ENCODE measurements at places on chromosomes 2 and 18.

GRCh38 chr2:166357068-166357949, 18.4 kb downstream of the SCN9A start:
- DNase-seq: no peak

- DNase-seq: no peak
Observed at GRCh38 chr2:24147364-24147763, 24.1 kb downstream of the FAM228B start.

- no peak for DNase-seq
Observed at GRCh38 chr18:79680100-79680879, 687 bp downstream of the CTDP1 start.

DNA sequence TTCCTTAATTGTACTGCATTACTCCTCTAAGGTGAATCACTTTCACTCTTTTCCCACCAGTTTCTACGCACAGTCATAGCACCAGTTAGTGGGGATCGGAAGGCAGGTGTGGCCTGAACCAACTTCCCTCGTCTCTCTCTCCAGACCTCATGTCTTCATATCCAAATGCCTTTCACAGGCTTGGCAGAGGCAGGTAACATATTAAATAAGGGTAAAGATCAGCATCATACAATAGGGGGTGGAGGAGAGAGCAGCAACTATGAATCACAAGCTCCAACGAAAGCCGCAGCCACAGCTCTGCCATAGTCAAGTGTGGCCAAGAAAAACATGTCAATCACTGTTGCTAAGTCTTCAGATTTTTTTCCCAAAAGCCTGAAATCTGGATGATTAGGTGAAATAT, 40.3 kb downstream of the AP1S3 start:
- no peak for DNase-seq

- no peak for DNase-seq
Observed at GRCh38 chr2:29213888-29214291, 98.7 kb downstream of the CLIP4 start.

DNA sequence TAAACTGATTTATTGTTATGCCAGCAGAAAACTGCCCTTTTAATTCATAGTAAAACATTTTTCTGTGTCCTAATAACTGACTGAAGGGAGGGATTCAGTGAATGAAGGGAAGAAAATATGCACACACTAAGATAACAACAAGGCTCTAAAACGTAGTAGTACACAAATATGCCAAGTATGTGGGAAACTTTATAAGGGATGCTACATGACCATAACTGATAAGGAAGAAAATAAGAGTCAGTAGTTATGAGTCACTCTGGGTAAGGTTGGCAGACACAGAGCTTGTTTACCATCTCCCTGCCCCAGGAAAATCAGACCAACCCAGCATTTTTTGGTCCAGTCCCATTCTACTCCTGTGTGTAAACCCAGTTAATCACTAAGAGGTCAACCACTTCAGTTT, 124.2 kb downstream of the RPRM start:
- no peak for DNase-seq

DNA sequence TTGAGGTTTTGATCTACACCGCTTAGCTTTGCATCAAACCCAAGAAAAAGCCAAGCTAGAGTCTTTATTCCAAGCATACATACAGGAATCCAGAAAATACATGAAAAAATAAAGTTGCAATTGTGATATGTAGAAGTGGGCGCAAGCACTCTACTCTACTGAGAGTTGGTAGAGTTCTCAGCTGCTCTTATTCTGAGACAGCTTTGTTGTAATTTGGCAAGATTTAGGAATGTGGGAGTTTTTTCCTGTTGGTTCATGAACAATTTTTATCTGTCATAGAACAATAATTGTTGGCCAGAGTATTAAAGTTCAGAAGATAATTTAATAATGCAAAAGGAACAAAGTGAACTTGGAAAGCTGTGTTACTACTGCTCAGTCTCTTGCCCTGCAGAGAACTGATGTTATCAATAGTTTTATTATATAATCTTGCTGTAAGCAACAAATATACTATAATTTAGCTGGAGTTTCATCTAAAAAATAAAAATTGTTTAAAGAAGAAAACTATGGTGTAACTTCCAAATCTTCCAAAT, 302.0 kb upstream of the RND3 start:
- no peak for DNase-seq

GRCh38 chr2:70608373-70608772, 54.7 kb upstream of the TGFA start:
- no peak for DNase-seq

DNA sequence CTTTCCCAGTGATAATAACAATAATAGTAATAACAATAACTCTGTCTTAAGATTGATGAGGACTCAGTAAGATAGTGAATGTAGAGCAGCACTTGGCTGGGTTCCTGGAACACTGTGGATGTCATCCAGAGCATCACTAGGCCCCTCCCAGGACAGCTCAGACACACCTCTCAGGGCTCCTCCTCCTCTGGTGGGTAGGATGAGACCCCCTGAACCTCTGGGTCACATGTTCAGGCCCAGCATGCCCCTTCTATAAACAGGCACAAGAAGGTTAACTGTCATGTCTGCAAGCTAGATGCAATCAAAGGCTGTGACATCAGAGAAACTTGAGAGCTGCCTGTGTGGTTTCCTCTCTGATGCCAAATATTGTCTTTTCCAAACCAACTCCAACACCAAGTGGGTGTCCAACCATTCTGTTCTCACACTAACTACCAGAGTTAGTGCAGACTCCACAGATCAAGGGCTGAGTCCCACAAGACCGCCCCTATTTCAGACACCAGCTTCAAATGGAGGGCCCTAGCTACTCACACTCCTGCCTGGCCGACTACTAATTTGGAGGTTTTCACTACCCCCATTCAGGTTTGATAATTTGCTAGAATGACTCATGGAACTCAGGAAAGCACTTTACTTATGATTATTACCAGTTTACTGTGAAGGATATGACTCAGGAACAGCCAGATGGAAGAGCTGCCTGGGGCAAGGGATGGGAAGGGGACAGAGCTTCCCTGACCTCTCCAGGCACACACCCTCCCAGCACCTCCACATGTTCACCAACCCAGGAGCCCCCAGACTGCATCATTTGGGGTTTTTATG, 46.4 kb upstream of the BZW1 start:
- no peak for DNase-seq

- no peak for DNase-seq
Observed at GRCh38 chr2:186068139-186068801, 329.7 kb downstream of the FSIP2 start.

DNA sequence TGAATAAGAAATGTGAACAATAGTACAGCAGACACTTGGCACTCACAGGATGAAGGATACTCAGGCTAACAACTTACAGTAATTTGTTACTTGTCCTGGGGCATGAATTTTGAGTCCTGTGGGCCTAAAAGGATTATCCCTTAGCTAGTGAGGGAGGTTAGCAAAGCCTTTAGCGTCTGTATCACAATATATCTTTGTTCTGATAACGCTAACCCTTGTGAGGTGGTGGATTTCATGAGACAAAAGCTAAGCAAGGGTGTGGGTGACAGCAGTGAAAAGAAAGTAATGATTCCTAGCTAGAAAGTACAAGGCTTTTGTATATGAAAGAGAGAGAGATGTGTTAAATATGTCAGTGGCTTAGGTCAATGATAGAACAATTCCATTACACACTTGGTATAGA, 46.8 kb upstream of the TTC21B start:
- DNase-seq: no peak

GRCh38 chr18:68703326-68703725, 11.6 kb downstream of the TMX3 start:
- DNase-seq: no peak

- no peak for DNase-seq
Observed at GRCh38 chr18:77341527-77342325, 92.1 kb downstream of the GALR1 start.

- no peak for DNase-seq
Observed at GRCh38 chr2:10271946-10272345, 30.8 kb upstream of the HPCAL1 start.

- no peak for DNase-seq
Observed at GRCh38 chr2:160220545-160221009, 20.5 kb upstream of the ITGB6 start.

DNA sequence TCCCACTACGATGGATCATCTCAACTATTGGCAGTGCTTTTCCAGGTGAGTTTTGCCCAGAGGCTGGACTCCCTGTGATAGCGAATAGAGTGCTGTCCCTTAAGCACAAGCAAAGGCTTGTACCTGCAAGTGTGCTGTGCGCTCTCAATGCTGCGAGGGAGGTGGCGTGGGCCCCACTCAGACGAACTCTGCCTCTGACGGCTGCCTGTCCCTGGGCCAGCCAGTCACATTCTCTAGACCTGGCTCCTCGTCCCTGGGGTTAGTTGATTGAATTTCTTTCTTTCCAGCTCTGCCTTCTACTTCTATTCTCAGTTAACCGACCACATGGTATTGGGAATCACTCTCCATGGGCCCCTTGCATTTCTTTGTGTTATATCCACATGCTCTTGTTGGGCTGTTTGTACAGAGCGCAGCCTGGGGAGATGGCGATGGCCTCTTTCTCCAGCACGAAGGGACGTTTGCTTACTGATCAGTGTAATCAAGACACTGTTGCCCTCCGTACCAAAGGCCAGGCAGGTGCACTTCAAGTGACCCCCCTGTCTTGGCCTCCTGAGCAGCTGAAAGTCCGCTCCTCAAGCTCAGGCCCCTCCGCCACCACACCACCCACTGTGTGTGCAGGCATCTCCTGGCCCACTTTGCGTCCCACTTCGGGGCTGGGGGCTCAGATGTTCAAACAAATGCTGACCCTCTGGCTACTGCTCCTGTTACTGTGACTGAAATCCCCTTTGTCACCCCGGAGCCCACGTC, 151.3 kb downstream of the ZNF236 start:
- DNase-seq: no peak

DNA sequence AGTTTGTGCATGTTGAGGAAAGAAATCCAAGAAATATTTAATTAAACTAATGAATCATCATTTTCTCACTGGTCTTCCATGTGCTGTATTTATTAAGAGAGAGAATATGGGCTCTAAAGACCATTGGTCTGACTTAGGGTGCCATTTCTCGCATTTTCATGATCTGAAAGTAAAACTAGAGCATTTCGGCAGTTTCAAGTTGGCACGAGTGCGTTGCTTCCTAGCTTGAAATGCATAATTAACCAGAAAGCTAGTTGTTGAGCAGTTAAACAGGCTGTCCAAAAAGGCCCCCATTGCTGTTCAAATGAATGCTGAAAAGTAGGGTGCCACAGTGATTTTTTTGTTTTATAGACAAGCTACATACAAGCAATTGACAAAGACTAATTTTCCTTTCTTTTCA, 47.4 kb downstream of the SLC8A1 start:
- DNase-seq: no peak

DNA sequence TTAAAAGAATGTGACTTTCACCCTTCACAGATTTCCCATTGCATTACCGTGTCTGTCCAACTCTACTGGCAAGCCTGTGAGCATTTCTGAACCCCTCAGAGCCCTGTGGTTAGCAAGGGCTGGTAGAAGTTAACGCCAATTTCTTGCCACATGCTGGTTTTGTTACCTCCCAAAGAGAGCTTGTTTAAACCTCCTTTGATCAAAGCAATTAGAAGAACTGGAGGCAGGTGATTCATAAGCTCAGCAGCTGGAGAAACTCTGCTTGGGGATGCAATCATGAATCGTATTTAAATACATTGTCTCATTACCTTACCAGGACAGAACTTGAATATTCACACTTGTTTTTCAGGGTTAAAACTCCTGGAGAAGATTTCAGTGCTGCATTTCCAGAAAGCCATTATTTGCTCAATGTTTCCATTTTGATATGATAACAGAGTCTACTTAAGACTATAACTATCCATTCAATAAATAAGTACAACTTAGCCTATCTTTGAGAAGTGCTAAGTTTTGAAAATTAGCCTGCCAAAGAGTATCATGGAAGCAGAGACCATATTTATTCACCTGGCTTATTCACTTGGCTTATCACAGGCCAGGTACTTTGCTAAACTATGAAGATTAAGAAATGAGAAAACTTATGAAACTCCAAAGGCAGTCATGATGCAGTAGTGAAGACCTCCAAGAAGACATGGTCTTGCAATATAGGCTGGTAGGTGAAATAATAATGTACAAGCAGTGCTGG, 292.8 kb downstream of the INSIG2 start:
- no peak for DNase-seq

GRCh38 chr2:135745545-135745944, 3.9 kb downstream of the UBXN4 start:
- DNase-seq: no peak

GRCh38 chr18:70151614-70152013, 53.9 kb downstream of the RTTN start:
- no peak for DNase-seq

DNA sequence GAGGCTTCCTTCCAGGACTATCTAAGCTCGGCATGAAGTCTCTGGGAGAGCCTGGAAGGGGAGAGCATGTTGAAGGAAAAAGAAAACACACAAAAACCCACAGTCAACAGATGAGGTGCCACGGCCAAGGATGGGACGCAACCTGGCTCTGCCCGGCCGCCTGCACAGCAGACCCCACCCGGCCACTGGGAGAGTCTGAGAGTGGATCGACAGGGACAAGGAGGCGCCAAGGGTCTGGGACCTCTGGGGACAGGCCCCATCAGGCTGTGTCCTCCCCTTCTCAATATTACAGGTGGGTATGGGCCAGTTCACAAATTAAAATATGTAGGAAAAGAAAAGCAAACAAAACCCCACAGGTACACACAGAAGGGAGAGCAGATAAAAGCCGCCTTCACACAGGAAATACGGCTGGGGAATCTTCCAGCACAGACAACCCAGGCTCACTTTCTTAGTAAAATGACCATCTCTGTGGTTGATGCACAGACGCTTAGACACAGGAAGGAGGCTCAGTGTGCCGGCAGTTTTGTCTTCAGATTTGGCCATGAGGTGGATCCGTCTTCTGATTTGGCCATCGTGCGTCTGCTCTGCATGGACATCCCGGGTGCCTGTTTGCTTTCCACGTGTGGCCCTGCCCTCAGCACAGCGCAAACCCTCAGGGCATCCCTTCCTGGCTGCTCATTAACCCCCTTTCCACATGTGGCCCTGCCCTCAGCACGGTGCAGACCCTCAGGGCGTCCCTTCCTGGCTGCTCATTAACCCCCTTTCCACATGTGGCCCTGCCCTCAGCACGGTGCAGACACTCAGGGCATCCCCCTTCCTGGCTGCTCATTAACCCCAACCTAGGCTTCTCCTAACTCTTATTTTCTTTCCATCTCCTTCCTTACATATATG, 138.4 kb downstream of the EIPR1 start:
- DNase-seq: no peak

DNA sequence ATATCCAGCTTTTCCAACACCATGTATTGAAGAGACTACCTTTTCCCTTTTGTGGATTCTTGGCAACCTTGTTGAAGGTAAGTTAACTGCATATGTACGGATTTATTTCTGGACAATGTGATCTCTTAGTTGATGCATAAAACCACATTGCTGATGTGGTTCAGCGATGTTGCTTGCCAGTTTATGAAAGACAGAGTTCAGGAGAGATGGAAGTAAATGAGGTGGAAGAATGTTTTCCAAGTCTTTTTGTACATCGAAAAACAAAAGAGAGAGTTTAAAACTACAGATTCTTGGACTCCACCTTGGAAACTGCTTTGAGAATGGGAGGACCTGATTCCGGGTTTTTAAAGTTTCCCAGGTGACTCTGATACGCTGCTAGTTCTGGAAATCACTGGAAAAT, 43.8 kb downstream of the MOB4 start:
- no peak for DNase-seq

GRCh38 chr2:192090911-192091310, 103.8 kb downstream of the TMEFF2 start:
- DNase-seq: no peak

GRCh38 chr18:78309307-78309706, 670.3 kb upstream of the SALL3 start:
- no peak for DNase-seq

GRCh38 chr2:142180820-142181533, 50.2 kb upstream of the LRP1B start:
- DNase-seq: no peak

- DNase-seq: no peak
Observed at GRCh38 chr2:75801234-75801982, 90.7 kb upstream of the GCFC2 start.

GRCh38 chr2:157777427-157777826, 98.7 kb downstream of the ACVR1 start:
- DNase-seq: no peak
